ENCODE measurements at places on chromosomes 7 and 10.

- no peak for DNase-seq
Observed at GRCh38 chr7:32462977-32463376, 27.2 kb downstream of the LSM5 start.

DNA sequence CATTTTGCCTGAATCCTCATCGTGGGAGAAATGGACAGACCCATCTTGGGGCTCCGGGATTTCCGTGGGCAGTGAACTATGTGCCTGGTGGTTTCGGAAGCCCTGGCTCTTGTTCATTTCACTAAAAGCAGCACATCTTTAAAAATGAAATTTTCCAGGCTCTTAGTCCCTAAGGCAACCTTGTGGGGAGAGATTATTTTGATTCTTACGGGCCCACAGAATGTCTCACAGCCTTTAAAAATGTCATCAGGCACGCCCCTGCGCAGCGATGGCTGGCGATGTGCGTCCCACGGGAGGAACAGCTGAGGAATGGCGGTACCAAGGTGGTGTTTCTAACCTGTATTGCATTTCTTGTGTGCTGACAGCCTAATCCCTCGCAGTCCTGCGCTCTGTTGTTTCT, 189.7 kb downstream of the CCDC3 start:
- no peak for DNase-seq

GRCh38 chr10:121087129-121087528, 236.0 kb downstream of the WDR11 start:
- DNase-seq, result no peak

DNA sequence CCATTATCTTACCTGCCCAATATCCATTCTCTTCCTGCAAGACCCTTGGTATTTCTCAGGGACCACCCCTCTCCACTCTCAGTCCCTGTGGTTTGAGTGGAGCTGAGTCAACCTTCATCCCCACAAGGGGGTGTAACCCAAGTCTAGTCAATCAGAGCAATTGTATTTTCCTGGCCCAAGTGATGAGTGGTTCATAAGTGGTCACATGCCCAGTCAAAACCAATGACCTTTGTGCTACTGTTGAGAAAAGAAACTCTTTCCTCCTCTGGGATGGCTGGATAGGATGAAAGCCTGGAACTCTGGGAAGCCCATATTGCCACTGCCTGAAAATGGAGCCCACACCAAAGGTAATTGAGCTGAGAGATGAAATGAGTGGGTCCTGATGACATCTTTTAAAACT, 93.6 kb downstream of the SNX10 start:
- no peak for DNase-seq

- DNase-seq, result no peak
Observed at GRCh38 chr7:63067897-63068585, 930.6 kb upstream of the ZNF722 start.
